ENCODE measurements at places on chromosomes 11 and 22. TPM values are rescaled to one million over a fixed set of nuclear protein-coding genes. Genes with fewer than 3 reads are reported as not detected.

- no peaks in the 10 kb centered on the region for H3K27me3 ChIP-seq
- H3K36me3 ChIP-seq, result peaks cover 18% of the 10 kb centered on the region
- peaks cover 18% of the 10 kb centered on the region for H3K4me1 ChIP-seq
- DNase-seq, result peak; percentile 66
Measured at GRCh38 chr11:72224564-72225410, at the start of gene INPPL1. INPPL1 (plus strand) TSS chr11:72224767; CDS start chr11:72224985, 218 bp downstream.

- H3K4me3 ChIP-seq, result no peak overlapping the region
- H3K27ac ChIP-seq, result no peak overlapping the region
- no peaks in the 10 kb centered on the region for H3K27me3 ChIP-seq
- no peak for DNase-seq
- no peaks in the 10 kb centered on the region for H3K36me3 ChIP-seq
- H3K4me1 ChIP-seq, result no peaks in the 10 kb centered on the region
Measured at GRCh38 chr11:126029805-126030204, 32.9 kb downstream of the CDON start.

DNA sequence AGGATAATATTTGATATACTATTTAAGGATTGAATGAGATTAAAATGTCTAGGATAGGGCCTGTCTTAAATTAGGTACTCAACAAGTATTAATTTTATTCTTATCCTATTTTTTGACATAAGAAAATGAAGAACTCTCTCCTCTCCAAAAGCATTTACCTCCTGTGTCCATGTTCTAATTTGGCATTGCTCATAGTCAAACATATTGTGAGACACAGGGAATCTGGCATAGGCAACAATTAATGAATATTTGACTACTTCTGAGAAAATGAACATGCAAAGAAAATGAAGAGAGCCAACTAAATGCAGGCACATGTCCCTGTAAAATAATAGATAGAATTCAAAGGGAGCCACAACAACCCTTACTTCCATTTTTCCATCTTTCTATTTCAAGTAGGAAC, 198.5 kb upstream of the C11orf87 start:
- no peak overlapping the region for H3K4me3 ChIP-seq
- no peaks in the 10 kb centered on the region for H3K27me3 ChIP-seq
- no peak for DNase-seq
- no peak overlapping the region for H3K27ac ChIP-seq
- no peaks in the 10 kb centered on the region for H3K4me1 ChIP-seq
- no peaks in the 10 kb centered on the region for H3K36me3 ChIP-seq

The ANO3 gene
- 8.2 TPM for total RNA-seq

GRCh38 chr11:67120881-67121710, 2.0 kb downstream of the KDM2A start:
- no peaks in the 10 kb centered on the region for H3K36me3 ChIP-seq
- peak overlapping the region; percentile 99 for H3K4me3 ChIP-seq
- H3K4me1 ChIP-seq, result peaks cover 20% of the 10 kb centered on the region
- H3K27ac ChIP-seq, result peak overlapping the region; percentile 96

DNA sequence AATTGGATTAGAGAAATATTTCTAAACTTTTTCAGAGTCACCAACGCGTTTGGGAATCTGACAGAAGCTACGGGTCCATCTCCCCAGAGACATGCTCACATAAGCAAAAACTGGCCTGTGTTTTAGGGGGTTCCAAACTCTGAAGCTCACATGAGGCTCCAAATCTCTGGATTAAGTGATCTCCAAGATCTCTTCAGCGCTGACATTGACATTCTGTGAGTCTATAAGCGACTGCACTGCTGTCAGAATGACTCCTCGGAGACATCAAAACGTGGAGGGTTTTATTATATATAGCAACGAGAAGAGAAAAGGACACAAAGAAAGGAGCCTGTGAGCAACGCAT, 642 bp upstream of the SIK2 start:
- DNase-seq, result no peak
- H3K36me3 ChIP-seq, result no peaks in the 10 kb centered on the region
- peak overlapping the region; percentile 90 for H3K27ac ChIP-seq
- H3K27me3 ChIP-seq, result no peaks in the 10 kb centered on the region
- H3K4me3 ChIP-seq, result peak overlapping the region; percentile 98

DNA sequence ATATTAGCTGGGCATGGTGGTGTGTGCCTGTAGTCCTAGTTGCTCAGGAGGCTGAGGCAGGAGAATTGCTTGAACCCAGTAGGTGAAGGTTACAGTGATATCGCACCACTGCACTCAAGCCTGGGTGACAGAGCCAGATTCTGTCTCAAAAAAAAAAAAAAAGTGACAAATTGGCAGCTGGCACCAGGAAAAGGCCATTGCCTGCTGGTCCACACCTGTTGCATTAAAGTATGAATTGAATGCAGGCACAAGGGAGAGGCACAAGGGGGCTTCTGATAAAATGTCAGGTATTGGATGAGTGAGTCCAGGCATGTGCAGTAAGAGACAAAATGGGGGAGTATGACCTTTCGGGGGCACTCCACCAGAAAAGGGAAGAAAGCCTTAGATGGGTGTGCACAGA, 28.2 kb downstream of the ZNF70 start:
- no peak for DNase-seq
- H3K36me3 ChIP-seq, result no peaks in the 10 kb centered on the region
- no peak overlapping the region for H3K27ac ChIP-seq
- no peaks in the 10 kb centered on the region for H3K4me1 ChIP-seq

The CCDC87 gene
- 0.21 TPM for total RNA-seq

- no peak for DNase-seq
- H3K4me1 ChIP-seq, result peaks cover 6% of the 10 kb centered on the region
- H3K27me3 ChIP-seq, result no peaks in the 10 kb centered on the region
- H3K27ac ChIP-seq, result peak within 1 kb of the TSS; percentile 97
- no peaks in the 10 kb centered on the region for H3K36me3 ChIP-seq
Measured at GRCh38 chr11:85627332-85627997, at the start of gene DLG2. DLG2 (minus strand) TSS chr11:85627344.

- DNase-seq, result no peak
- H3K27me3 ChIP-seq, result no peaks in the 10 kb centered on the region
- H3K4me3 ChIP-seq, result no peak overlapping the region
Measured at GRCh38 chr11:59766542-59767224, 11.5 kb downstream of the STX3 start.

The OR51T1 gene
- not detected for total RNA-seq

GRCh38 chr22:27959335-27960090, 40.5 kb upstream of the PITPNB start:
- no peaks in the 10 kb centered on the region for H3K4me1 ChIP-seq
- no peak for DNase-seq
- H3K27ac ChIP-seq, result peak overlapping the region; percentile 12
- no peaks in the 10 kb centered on the region for H3K27me3 ChIP-seq
- H3K36me3 ChIP-seq, result no peaks in the 10 kb centered on the region

GRCh38 chr11:121473064-121473777, 20.5 kb upstream of the SORL1-AS1 start:
- peaks cover 2% of the 10 kb centered on the region for H3K4me1 ChIP-seq
- H3K36me3 ChIP-seq, result no peaks in the 10 kb centered on the region
- H3K27me3 ChIP-seq, result no peaks in the 10 kb centered on the region
- peak; percentile 69 for DNase-seq
